ENCODE measurements at places on chromosomes 13 and 19.

DNA sequence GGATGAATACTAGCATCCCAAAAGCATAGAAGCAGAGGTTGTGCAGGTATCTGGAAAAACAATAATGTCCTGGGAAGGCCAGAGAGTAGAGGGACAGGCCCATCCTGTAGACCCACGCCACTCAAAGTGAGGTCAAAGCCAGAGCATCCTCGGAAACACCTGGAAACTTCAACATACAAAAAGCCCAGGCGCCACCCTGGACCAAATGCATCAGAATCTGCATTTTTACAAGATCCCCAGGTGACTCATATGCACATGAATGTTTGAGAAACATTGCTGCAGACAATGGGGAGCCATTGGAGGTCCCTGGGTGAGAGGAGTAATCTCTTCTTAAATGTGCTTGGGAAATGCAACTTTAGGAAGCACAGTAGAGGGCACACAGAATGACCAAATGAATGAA, 684.1 kb downstream of the DIAPH3 start:
- DNase-seq: no peak

- no peak for DNase-seq
These were observed 10.5 kb upstream of the ZNF112 start for GRCh38 chr19:44367024-44367423.

DNA sequence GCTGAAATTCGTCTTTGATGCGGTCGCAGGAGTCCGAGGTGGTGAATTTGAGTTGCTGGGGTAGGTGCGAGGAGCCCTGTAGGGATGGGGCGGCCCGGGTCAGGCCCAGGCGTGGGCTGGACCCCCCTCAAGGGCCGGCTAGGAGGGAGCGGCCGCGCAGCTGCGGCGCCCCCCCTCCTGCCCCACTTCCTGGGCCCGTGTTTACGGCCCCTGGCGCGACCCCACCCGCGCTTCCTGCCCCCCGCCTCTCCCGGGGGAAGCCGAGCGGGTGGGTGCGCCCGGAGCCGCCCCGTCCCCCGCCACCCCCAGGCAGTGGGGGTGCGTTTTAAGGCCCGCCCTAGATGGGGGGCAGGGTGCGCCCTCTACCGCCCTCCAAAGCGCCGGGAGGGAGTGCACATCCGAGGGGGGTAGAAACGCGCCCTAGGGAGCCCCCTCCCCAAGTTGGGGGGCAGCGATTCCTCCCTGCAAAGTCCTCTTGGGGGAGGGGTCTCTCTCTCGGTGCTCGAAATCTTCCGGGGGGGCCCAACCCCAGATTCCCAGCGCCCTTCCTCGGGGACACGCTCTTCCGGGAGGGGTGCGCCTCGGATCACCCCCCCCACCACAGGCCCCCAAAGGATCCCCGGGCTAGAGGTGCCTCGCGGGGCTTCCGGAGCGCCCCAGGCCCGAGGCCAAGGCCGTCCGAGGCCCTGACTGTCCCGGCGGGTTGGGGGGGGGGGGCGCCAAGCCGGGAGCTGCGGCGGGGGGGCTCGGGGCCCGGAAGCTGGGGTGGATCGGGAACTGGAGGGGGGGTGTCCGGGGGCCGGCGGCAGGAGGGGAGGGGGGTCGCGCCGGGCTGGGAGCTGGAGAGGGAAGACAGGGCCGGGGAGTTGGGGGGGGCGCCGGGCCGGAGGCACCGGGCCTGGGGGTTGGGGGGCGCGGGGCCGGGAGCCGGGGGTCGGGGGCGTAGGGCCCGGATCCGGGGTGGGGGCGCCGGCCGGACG, 823 bp downstream of the TLE5 start:
- peak; percentile 86 for DNase-seq

- no peak for DNase-seq
These were observed 102.1 kb downstream of the ITGBL1 start for GRCh38 chr13:101554420-101555125.

GRCh38 chr13:39336937-39337336, 266.1 kb downstream of the LHFPL6 start:
- no peak for DNase-seq

DNA sequence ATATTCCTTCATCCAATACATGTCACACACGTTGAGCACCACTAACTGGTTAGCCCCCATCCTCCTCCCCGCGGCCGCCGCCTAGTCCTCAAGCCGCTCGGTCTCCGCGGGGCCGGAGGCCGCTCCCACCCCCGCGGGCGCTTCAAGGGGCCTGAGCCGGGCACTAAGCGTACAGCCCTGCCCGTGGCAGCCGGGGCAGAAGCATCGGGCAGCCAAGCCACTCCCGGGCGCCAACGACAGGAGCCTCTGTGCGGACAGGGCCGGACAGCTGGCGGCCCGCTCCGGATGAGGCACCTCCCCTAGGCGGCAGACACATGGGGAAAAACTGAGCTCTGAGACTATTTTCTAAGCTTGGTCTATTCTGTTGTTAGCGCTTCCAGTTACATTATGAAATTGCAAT, 2.8 kb upstream of the ZNF543 start:
- no peak for DNase-seq

- no peak for DNase-seq
These were observed 48.6 kb upstream of the ARHGEF7 start for GRCh38 chr13:111066544-111066943.

DNA sequence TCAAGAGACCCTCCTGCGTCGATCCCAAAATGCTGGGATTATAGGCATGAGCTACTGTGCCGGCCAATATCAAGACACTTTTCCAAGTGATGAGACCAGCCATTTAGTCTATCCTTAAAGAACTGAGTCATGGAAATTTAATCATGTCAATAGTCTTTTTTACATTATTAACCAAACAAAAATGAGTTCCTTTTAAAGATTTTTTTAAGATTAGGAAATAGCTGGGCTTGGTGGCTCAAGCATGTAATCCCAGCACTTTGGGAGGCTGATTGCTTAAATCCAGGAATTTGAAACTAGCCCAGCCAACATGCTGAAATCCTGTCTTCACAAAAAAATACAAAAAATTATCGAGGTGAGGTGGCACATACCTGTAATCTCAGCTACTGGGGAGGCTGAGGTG, 16.7 kb upstream of the ZNF564 start:
- DNase-seq: no peak

DNA sequence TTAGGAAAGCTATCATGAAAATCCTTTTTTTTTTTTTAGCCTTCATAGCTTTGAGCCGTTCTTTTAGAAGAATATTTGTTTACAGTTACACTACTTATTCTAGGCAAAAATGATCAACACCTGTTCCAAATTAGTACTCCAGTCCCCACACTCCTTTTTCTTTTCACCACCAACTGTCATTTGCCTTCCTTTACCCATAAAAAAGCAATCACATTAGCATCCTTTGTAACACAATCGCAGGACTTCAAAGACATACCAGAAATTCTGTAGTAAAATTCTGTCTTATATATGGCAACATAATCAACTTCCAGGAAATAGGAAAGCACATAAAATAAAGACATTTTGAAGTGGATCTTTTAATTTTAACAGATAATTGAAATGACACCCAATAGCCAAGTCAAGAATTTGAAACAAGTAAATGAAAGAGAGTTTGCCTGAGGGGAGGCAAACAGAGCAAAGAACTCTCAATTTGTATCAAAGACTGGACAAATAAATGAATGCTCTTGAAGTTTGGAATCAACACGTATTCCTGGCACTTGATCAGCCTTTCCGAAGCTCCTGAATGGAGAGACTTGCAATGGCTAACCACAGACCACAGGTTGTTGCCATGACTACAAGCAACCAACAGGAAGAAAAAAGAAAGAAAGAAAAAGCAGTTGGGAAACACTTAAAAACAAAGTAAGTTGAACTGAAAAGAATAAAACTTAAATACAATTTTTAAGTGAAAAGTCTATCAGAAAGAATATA, 206.8 kb downstream of the PCDH9 start:
- no peak for DNase-seq

GRCh38 chr13:105436943-105437342, 1098.5 kb downstream of the EFNB2 start:
- DNase-seq: no peak

GRCh38 chr13:107865318-107865575, 350.1 kb downstream of the LIG4 start:
- DNase-seq: no peak

GRCh38 chr13:95745752-95746151, 68.8 kb downstream of the DNAJC3 start:
- DNase-seq: no peak

DNA sequence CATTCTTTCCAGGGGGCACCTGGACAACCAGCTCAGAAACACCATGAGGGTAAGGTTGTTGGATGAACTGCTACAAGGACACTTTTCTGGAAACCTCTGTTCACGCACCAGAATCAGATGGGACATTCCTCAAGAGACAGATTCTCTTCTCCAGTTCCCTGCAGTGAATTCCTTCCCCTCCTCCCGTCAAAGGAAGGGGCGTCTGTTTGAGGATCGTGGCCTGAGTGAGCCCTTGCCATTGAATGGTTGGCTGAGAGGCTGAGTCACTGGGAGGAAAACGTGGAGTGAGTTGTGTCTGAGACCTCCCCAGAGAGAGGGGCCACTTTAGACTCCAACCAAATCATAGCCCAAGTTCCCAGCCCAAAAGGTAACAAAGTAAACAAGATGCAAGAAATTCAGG, 79.4 kb upstream of the ZNF507 start:
- DNase-seq: no peak

- no peak for DNase-seq
These were observed 471.7 kb downstream of the EFNB2 start for GRCh38 chr13:106063591-106064313.

DNA sequence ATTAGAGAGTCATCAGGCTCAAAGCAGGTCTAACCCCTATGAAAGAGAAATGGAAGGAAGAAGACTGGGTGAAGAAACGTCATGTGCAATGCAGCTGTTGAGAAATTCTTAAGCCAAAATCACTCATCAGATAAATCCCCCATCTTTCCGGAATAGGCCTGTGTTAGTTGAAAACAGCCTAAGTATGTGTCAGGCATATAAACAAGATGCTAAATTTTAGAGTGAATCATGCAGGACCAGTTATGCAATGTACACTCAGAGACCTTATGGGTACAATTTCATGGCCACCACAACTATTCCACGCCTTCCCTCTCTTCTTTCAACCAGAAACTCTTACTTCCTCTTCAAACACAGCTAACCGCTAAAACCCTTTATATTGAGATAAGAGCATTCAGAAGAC, 717.7 kb upstream of the ATXN8OS start:
- DNase-seq: no peak

DNA sequence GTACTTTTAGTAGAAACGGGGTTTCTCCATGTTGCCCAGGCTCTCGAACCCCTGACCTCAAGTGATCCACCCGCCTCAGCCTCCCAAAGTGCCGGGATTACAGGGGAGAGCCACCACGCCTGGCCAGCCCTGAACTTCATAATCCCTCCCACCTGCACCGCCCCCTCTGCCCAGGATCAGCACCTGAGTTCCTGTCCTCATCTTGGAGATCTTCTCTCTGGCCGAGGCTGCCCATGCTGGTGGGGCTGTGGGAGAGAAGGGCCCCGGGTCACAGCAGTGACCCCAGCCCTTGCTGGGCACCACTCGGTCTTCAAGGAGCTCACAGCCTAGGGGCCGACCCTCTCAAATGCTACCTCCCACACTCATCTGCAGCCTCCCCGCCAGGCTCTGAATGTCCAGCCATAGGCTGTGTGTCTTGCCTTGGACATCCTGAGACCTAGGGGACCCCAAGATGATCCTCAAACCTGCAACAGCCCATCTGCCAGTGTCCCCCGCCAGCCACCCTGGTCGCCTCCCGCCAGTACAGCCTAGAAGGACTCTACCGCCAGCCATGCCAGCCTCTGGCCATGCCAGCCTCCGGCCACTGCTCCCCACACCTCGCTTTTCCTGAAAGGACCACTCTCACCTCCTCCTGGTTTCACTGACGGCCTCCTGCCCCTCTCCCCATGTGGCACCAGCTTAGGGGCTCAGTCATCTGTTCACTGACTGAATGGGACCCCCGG, 1.5 kb downstream of the ATP8B3 start:
- no peak for DNase-seq

DNA sequence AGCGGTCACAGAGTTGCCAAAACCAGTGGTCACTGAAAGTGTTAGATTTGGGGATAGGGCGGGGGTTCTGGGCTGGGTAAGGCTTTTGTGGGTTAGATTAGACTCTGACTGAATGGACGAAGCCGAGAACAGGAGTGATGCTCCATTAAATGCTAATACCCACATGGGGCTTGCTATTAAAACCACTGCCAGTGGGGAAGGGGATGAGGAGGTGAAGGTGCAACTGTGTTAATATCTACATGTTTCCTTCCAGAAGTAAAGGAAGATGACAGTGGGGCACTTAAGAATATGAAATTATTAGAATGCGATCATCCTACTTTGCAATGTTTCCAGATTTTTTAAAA, 573 bp upstream of the ZNF614 start:
- no peak for DNase-seq

DNA sequence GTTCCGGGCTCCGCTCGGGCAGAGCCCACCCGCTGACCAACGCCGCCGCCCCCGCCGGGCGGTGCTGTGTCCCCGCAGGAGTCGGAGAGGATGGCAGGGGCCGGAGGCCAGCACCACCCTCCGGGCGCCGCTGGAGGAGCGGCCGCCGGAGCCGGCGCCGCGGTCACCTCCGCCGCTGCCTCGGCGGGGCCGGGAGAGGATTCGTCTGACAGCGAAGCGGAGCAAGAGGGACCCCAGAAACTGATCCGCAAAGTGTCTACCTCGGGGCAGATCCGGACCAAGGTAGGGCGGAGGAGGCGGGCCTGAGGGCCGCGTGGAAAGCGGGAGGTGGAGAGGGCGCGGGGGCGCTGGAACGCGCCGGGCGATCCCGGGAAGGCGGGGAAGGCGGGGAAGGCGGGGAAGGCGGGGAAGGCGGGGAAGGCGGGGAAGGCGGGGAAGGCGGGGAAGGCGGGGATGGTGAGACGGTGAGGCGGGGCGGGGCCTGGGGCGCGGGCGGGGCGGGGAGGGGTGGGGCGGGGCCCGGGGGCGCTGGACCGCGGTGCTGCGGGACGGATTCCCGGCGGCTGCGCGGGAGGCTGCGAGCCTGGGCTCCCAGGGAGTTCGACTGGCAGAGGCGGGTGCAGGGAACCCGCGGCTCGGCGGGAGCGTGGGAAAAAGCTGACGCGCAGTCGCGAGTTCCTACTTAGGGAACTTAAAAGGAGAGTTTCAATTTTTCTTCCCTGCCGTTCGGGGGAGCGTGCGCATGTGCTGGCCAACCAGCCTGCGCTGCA, 421 bp downstream of the DGKH start:
- peak; percentile 69 for DNase-seq

DNA sequence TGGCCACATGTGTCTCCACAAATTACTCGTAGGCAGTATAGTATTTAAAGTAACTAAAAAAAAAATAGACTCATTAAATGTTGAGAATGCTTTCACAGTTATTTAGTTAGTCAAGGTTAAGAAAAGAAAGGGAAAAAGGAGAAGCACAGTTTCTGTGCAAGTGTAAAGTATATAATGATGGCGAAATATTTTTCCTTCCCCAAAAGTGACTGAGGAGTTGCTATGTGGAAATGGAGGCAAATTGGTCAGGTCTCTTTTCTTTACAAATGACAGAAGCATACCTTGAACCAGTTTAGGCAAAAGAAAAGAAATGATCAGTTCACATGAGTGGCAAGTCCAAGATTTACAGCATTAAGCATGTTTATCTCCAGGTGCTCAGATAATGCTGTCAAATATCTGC, 18.0 kb downstream of the CSNK1A1L start:
- DNase-seq: no peak

GRCh38 chr19:13619203-13619632, 112.9 kb upstream of the CACNA1A start:
- no peak for DNase-seq
